ENCODE measurements at places on chromosomes 2 and 18. TPM values are rescaled to one million over a fixed set of nuclear protein-coding genes. Genes with fewer than 3 reads are reported as not detected.

DNA sequence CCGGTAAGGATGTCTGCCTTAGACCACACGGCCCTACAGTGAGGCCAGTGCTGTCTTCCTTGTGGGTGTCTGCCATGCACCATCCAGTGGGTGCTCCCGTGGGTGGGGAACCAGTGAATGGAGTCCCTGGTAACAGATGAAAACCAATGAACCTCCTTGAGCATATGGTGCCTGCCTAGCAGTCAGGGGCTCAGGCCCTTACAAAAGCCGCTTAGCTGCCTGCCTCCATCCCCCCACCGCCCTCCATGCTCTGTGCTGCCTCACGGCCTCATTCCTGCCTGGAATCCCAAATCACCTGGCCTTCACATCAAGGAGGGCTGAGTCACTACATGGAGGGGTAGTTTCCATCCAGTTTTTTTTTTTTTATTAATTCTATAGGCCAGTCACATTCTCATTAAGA lies 30.8 kb upstream of the TRIB2 start:
- peak; percentile 45 for DNase-seq
- no peak overlapping the region for H3K27ac ChIP-seq
- no peaks in the 10 kb centered on the region for H3K27me3 ChIP-seq
- H3K4me3 ChIP-seq: no peak overlapping the region
- H3K4me1 ChIP-seq: peaks cover 13% of the 10 kb centered on the region

FAP gene
- total RNA-seq: 2.4 TPM

NTSR2 gene
- total RNA-seq: 1.0 TPM

MAPRE3 gene
- total RNA-seq: 25.3 TPM

PHLPP1 gene
- 56.1 TPM for total RNA-seq

RAX gene
- not detected for total RNA-seq

- no peaks in the 10 kb centered on the region for H3K4me1 ChIP-seq
- no peaks in the 10 kb centered on the region for H3K27me3 ChIP-seq
- no peak overlapping the region for H3K4me3 ChIP-seq
These were observed 4.7 kb upstream of the KLHL30 start for GRCh38 chr2:238133499-238134392.

AMER3 gene
- not detected for total RNA-seq

GRCh38 chr2:21042958-21043743 lies 722 bp downstream of the APOB start:
- no peaks in the 10 kb centered on the region for H3K36me3 ChIP-seq
- H3K4me3 ChIP-seq: no peak overlapping the region
- DNase-seq: peak; percentile 34
- peaks cover 4% of the 10 kb centered on the region for H3K27me3 ChIP-seq
- H3K27ac ChIP-seq: no peak overlapping the region

DNA sequence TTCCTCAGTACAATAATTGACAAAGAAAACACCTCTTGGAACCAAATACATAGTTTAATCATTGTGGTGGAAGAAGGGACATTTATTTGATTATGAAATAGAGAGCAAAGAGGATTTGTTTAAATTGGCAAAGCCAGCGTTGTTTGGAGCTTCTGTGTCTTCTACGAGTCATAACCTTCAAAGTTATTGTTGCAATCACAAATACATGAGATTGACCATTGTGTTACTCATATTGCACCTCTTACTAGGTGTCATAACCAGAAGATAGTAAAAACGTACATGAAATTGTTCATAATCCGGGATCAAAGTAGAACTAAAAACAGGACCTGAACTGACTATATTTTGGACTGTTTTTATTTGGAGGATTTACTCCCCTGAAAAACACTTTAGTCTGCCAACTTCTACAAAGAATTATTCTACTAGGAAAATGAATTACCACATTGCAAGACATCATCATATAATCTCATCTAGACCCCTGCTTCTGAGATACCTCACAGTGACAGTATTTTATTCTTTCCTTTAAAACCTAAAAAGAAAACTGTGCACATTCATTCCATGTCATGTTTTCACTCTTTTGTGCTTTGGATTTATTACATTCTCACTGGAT lies 151.7 kb upstream of the KLF7 start:
- H3K27me3 ChIP-seq: no peaks in the 10 kb centered on the region
- H3K36me3 ChIP-seq: no peaks in the 10 kb centered on the region
- no peak overlapping the region for H3K4me3 ChIP-seq
- H3K4me1 ChIP-seq: no peaks in the 10 kb centered on the region

DNA sequence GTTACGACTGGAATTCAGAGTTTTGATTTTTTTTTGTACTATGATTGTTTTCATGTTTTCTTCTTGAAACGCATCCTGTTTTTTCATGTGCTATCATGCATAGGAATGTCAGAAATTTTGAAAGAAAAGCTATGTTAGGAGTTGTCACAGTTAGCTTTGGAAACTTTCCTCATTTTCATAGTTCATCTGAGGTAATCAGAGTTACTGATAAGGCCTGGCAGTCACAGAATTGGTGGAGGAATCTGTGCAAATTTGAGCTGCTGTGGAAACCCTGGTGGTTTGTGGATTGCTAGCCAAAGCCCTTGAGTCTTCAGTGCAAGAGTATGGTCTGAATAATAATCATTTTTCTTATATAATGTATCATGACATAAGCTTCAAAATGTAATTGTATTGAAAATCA lies 401.0 kb downstream of the CNTNAP5 start:
- no peaks in the 10 kb centered on the region for H3K4me1 ChIP-seq
- H3K27me3 ChIP-seq: no peaks in the 10 kb centered on the region
- no peak overlapping the region for H3K27ac ChIP-seq
- no peak for DNase-seq

TUBB8B gene
- total RNA-seq: not detected

DNA sequence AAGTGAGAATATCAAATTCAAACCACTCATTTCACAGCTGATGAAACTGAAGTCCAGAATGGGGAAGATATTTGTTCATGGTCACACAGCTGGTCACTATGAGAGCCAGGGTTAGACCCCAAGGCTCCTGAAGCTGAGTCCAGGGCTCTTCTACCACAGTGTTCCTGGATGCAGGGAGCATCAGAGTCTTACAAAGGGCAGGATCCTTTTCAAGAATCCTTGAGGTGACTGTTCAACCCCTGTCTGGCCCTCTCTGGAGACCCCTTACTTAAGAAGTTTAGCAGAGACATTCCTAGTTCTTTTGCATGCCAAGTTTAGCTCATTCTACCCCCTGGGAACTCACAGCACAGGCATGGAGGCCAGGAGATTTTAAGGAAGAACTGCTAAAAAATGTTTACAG lies 15.7 kb downstream of the PROKR1 start:
- no peak overlapping the region for H3K4me3 ChIP-seq
- no peak for DNase-seq
- H3K27ac ChIP-seq: no peak overlapping the region

DNA sequence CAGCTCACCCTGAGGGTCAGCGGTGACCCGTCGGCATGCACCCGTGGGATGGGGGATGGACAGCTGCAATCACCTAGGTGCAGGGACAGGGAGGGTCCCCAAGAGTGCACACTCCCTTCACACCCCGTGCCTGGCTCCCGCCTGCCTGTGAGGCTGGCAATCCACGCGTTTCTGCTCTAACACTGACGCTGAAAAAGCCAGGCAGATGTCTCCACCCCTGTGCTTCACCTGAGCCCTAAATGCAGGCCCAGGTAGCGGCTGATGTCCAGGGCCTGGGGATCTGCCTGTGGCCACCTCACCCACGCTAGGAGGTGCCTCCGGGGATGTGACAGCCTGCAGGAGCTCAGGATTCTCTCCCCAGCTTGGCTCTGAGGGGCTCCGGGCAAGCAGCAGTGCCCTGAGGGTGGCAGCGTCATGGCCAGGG lies 212.0 kb upstream of the SALL3 start:
- no peaks in the 10 kb centered on the region for H3K4me1 ChIP-seq
- no peak overlapping the region for H3K27ac ChIP-seq
- no peaks in the 10 kb centered on the region for H3K36me3 ChIP-seq
- H3K27me3 ChIP-seq: no peaks in the 10 kb centered on the region

DNA sequence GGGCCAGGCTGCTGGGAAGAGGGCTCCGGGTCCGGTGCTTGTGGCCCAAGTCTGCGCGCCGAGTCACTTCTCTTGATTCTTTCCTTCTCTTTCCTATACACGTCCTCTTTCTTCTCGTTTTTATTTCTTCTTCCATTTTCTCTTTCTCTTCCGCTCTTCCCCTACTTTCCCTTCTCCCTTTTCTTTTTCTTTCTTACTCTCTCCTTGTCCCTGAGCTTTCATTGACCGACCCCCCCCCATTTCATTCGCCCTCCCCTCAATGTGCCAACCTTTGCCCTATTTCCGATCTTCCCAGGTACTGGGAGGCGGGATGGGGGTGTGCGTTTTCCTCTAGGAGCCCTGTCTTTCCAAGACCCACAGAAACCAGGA lies 1.8 kb downstream of the ONECUT2 start:
- H3K4me1 ChIP-seq: peaks cover 26% of the 10 kb centered on the region
- no peak for DNase-seq
- H3K4me3 ChIP-seq: no peak overlapping the region
- no peak overlapping the region for H3K27ac ChIP-seq
- H3K36me3 ChIP-seq: no peaks in the 10 kb centered on the region

- no peak for DNase-seq
- no peaks in the 10 kb centered on the region for H3K4me1 ChIP-seq
- H3K27me3 ChIP-seq: no peaks in the 10 kb centered on the region
- no peaks in the 10 kb centered on the region for H3K36me3 ChIP-seq
- no peak overlapping the region for H3K4me3 ChIP-seq
These were observed 214.7 kb downstream of the SEPTIN10 start for GRCh38 chr2:109399066-109399465.

- no peak for DNase-seq
- no peaks in the 10 kb centered on the region for H3K4me1 ChIP-seq
- no peaks in the 10 kb centered on the region for H3K27me3 ChIP-seq
- H3K36me3 ChIP-seq: no peaks in the 10 kb centered on the region
These were observed 54.4 kb downstream of the STK39 start for GRCh38 chr2:168192839-168193616.

DNA sequence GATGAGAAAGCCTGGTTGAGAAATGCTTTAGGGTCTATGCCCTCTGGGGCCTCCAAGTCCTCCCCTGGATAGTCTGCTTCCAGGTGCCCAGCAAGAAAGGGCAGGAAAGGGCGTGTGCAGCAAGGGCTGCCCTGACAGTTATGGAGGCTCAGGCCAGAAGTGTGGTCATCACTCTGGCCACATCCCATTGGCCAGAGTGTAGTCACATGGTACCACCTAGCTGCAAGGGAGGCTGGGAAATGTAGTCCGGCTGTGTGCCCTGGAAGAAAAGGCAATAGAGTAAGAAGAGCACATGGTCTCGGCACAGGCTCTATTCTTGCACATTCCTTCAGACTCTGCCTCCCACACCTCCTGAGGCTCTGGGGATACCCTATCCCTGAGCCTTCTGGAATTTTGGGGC lies 35.7 kb downstream of the ODC1 start:
- no peaks in the 10 kb centered on the region for H3K27me3 ChIP-seq
- H3K4me3 ChIP-seq: no peak overlapping the region
- H3K4me1 ChIP-seq: peaks cover 19% of the 10 kb centered on the region
- no peak overlapping the region for H3K27ac ChIP-seq

DNA sequence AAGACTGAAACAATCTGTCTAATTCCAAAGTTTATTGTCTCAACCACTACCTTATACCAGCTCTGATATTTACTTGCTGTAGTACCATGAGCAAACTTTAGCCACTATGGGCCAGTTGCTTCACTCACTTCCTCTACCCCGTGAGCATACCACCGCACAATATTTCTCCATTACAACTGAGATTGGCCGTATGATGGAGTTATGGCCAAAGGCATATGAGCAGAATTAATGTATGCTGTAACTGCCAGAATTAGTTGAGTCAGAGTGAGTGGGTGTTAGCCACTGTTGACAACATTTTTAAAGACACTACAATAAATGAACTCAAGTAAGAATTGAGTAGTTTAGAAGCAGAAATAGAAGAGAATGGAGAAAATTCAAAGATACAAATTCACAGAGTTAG lies 69.7 kb downstream of the LRATD1 start:
- H3K36me3 ChIP-seq: no peaks in the 10 kb centered on the region
- H3K27ac ChIP-seq: no peak overlapping the region
- H3K4me3 ChIP-seq: no peak overlapping the region
- no peaks in the 10 kb centered on the region for H3K27me3 ChIP-seq
- no peak for DNase-seq

DNA sequence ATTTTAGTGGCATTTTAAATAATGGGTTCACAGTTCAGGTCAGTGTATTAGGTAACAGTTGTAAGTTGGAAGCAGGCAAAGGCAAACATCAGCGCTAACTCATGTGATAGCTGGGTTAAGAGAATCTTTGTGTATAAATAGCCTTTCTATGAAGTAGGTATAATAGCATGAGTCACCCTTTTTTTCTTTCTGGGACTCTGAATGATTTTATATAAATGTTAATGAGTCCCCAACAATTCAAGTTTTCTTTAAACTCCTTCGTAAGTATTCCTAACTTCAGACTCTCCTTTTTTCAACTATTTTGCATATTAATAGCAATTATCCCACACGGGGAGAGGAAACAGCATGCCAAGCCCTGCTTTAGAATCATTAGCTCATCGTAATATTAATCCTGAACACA lies 384.3 kb downstream of the PIK3C3 start:
- no peak overlapping the region for H3K4me3 ChIP-seq
- DNase-seq: no peak
- H3K27me3 ChIP-seq: no peaks in the 10 kb centered on the region
- no peak overlapping the region for H3K27ac ChIP-seq

PPIG gene
- total RNA-seq: 48.5 TPM

- no peaks in the 10 kb centered on the region for H3K27me3 ChIP-seq
- no peaks in the 10 kb centered on the region for H3K36me3 ChIP-seq
- no peak for DNase-seq
- H3K27ac ChIP-seq: no peak overlapping the region
These were observed 4.4 kb downstream of the XRCC5 start for GRCh38 chr2:216113572-216113971.

GRCh38 chr2:7726989-7727388 lies 809.8 kb downstream of the RNF144A start:
- no peaks in the 10 kb centered on the region for H3K4me1 ChIP-seq
- no peak overlapping the region for H3K27ac ChIP-seq
- no peaks in the 10 kb centered on the region for H3K36me3 ChIP-seq
- no peaks in the 10 kb centered on the region for H3K27me3 ChIP-seq
- DNase-seq: no peak
- no peak overlapping the region for H3K4me3 ChIP-seq

NEU4 gene
- 2.3 TPM for total RNA-seq

DNA sequence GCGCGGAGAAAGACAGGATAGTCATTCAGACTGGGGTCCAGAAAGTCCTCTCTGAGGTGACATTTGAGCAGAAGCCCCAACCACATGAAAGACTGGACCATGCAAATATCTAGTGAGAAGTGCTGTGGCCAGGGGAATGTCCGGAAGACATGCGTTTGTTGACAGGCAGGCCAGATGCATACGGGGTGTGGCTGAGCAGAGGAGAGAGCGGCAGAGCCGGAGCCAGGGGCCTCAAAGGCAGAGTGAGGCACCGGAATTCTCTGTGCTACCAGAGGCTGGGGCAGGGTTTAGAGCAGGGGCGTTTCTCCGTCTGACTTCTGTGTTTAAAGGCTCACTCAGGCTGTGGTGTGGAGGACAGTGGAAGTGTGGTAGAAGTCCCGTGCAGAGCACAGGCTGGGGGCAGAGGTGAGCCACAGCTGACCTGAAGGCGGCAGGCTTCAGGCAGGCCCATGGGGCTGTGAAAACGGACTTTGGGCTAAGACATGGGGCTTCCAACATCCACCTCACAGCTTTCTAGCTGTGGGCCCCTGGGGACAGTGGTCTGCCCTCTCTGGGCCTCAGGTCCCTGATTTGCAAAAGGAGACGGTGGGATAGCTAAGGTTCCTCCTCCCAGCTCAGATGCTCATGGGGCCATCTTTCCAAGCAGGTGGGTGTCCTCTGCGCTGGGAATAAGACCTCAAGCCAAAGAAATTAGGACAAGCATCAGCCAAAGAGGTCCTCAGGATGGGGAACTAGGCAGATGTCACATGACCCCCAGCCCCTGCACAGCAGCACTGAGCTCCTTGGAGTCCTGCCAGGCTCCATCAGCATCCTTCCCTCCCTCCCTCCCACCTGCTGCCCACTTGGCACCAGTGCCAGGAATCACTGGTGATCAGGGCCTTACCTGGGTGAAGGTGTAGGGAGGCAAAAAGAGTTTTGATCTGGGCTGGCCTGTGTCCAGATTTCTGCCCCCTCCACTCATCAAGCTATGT lies 11.2 kb downstream of the RUFY4 start:
- no peak overlapping the region for H3K27ac ChIP-seq
- no peaks in the 10 kb centered on the region for H3K27me3 ChIP-seq
- no peak overlapping the region for H3K4me3 ChIP-seq

Measured in adrenal gland (tissue), 19 donors.